ENCODE measurements at places on chromosomes 6 and 20. TPM values are rescaled to one million over a fixed set of nuclear protein-coding genes. Genes with fewer than 3 reads are reported as not detected.

GRCh38 chr20:53914781-53915445 lies 155.5 kb downstream of the BCAS1 start:
- no peak for DNase-seq

DNA sequence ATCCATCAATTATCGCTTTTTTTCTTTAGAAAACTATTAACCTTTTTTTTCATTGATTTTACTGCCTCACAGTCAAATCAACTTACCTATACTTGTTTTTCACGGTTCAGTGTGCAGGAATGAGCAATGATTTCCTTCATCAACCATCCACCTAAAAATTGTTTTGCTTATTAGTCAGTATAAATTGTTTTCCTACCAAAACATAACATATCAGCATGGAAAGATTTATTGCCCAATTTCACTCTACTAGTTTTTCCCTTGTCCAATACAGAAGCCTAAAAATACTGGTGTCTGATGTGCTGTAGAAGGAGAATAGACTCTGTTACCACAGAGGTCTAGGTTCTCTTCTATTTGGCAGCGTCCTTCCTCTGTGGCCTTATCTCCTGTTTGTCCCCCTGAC lies 558.2 kb upstream of the CITED2 start:
- no peak for DNase-seq

DNA sequence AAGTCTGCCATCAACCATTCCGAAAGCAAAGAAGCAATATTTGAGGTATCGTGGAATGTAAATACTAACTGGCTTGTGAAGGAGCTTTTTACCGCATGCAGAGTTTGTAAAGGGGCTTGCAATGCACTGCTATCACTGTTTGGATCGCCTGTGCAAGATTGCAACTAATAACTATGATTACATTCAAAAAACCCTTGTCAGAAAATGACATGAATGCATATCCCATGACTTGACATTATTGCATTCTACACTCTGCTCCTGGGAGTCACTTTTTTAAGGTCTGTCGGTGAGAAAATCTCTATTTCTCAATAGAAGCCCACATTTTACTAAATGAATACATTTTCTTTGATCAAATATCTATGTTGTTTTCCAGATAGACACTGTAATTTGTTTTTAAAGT lies 335.4 kb upstream of the SPTLC3 start:
- DNase-seq, result no peak

DNA sequence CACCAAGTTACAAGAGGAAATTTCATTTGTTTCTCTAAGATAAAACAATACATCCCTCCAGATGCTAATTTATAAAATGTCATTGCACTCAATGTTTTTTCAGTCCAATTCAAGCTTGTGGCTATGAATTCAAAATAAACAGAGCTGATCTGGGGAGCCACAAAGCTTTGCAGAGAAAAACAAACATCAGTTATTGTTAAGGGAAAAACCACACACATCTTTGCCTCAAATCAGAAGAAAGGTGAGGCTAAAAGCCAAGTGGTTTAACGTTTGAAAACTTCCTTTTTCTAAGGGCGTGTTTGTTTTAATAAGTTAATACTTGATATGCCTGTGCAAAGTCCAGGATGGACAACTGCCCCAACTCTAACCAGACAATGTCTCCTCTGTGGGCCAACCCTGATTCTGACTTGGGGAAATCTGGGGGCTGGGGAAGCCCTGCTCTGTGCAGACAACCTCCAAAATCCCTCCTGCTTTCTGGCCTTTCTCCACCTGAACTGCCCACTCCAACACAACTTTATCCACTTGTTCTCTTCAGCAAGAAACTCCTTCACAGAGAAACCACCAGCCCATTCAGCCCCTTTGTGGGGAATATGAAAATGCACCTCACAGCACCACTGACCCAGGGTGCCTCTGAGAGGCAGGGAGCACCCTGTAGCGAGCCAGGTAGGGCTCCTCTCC lies 44.6 kb upstream of the NT5E start:
- DNase-seq, result peak; percentile 89

DNA sequence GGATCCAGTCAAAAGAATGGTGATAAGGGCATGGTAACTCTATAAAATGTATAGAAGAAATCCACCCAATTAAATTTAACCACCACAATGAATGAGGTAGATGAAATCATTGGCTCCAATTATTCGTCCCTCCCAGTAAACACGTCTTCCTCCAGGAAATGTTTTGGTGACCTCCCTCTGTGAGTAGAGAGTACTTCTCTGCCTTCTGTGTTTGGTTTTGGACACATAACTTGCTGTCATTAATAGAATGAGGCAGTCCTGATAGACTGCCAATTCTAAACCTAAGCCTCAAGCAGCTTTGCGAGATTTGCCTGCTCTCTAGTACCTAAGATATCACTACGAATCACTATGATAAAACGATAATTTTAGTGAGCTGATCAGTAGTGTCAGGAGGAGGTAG lies 632.8 kb downstream of the HDGFL1 start:
- no peak for DNase-seq

GRCh38 chr20:59822291-59823029 lies 111.0 kb downstream of the SYCP2 start:
- no peak for DNase-seq

DNA sequence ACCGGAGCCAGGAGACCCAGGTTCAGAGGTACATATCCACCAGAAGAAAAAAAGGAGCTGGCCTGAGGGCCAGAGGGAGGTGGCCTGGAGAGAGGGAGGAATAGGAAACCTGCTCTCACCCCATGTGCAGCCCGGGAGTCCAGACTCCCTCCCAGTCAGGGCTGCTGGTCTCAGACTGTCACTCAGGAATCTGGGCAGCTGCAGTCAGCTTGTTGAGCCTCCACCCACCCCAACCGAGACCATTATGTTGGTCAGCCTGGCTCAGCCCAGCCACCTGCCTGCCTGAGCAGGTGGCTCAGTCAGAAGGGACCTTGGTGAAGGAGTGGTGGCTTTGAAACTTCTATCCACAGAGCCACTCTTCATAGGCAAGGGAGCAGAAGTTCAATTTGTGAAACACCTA lies 53.3 kb upstream of the EPB41L1 start:
- DNase-seq, result no peak

DNA sequence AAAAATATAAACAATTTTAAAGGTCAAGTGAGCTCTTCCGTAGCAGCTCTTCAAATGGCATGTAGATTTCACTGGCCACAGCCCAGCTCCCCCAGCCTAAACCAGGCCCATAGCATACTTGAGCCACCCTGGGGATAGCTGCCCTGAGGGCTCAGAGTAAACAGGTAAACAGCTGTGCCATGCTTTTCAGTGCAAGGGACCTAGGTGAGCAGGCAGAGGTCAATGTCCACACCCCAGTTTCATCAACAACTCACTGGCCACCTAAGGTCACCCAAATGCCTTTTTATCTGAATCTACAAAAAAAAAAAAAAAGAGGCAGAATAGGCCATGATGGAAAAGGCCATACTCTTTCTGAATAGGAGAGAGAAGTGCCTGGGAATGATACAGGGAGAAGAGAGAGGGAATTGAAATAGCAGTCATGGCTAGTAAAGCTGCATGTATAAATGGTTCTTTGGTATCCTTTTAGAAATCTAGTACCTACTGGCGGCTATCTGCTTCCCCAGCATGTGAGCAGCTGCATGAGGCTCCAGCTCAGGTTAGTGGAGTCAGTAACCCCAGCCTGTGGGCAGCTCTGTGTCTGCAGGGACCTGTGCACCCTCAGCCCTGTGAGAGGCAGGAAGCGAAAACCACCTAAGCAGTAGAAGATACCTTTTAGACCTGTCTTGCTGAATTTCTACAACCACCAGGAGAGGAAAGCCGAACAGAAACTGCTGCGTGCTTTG lies 77.0 kb downstream of the FOXA2 start:
- no peak for DNase-seq

- DNase-seq, result no peak
These were observed 100.8 kb downstream of the SYCP2 start for GRCh38 chr20:59832406-59833363.

The SLC17A2 gene
- polyA plus RNA-seq, result not detected

The HRH3 gene
- not detected for polyA plus RNA-seq

The ME1 gene
- 60.6 TPM for polyA plus RNA-seq

The PBOV1 gene
- not detected for polyA plus RNA-seq

The LEMD2 gene
- polyA plus RNA-seq, result 48.8 TPM

Data from A549 (cell line).